ENCODE measurements at places on chromosomes 4 and X. TPM values are rescaled to one million over a fixed set of nuclear protein-coding genes. Genes with fewer than 3 reads are reported as not detected.

LINC00632 gene
- 164 TPM for total RNA-seq

ZNF630 gene
- 6.8 TPM for total RNA-seq

MYOZ2 gene
- not detected for total RNA-seq

ZCCHC18 gene
- 0.95 TPM for total RNA-seq

OPRPN gene
- total RNA-seq: not detected

XPNPEP2 gene
- 26.4 TPM for total RNA-seq

PORCN gene
- total RNA-seq: 9.1 TPM

GRCh38 chrX:153934762-153935325 lies at the start of gene NAA10:
Gene NAA10 (minus strand): TSS chrX:153935037. CDS start chrX:153934904, 133 bp downstream.
- peaks cover 9% of the 10 kb centered on the region for H3K4me1 ChIP-seq
- H3K27ac ChIP-seq: peak within 1 kb of the TSS; percentile 87
- DNase-seq: peak; percentile 81
- no peaks in the 10 kb centered on the region for H3K36me3 ChIP-seq

DNA sequence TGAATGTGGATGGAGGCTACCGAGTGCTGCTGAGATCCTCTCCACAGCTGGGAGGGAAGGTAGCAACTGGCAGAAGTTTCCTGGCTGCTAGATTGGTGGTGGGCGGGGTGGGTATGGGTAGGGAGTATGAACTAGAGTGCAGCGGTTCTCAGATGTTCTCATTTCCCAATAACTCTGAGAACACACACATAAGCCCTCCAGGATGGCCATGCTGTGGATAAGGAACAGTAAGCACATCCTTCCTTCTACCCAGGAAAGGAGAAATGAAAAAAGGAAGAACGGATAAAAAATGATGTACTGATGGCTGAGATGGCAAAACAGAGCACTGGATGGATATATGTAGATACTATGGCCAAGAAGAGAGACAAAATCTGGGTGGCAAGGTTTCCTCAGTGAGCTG lies 116.0 kb downstream of the ZNF827 start:
- no peak overlapping the region for H3K27ac ChIP-seq
- no peaks in the 10 kb centered on the region for H3K4me1 ChIP-seq
- no peaks in the 10 kb centered on the region for H3K27me3 ChIP-seq

DNA sequence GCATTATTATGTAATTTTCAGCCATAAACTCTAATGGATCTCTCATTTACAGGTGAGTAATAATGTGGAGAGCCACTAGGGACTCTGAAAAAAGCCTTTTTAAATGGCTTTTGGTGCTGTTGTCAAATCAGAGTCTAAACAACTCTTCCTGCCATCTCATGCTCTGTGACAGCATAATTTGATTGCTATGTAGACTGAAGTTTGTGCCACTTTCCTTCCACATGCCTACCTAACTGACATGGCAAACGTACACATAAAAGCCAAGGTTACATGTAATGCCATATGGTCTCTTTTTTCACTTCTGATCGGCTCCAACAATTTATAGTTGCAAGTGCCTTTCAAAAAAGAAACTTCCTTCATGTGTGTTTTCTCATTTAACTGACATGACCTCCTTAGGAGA lies 94.3 kb downstream of the SH2D1A start:
- no peaks in the 10 kb centered on the region for H3K36me3 ChIP-seq
- H3K4me3 ChIP-seq: no peak overlapping the region
- H3K27ac ChIP-seq: no peak overlapping the region
- no peaks in the 10 kb centered on the region for H3K4me1 ChIP-seq
- H3K27me3 ChIP-seq: no peaks in the 10 kb centered on the region
- DNase-seq: no peak

GRCh38 chr4:111989817-111990216 lies 155.4 kb upstream of the FAM241A start:
- no peak overlapping the region for H3K4me3 ChIP-seq
- peak; percentile 62 for DNase-seq
- H3K4me1 ChIP-seq: no peaks in the 10 kb centered on the region
- peak overlapping the region; percentile 31 for H3K27ac ChIP-seq
- H3K36me3 ChIP-seq: no peaks in the 10 kb centered on the region
- H3K27me3 ChIP-seq: no peaks in the 10 kb centered on the region

- H3K4me1 ChIP-seq: no peaks in the 10 kb centered on the region
- H3K27ac ChIP-seq: no peak overlapping the region
- H3K27me3 ChIP-seq: no peaks in the 10 kb centered on the region
- no peak overlapping the region for H3K4me3 ChIP-seq
- DNase-seq: no peak
These were observed 43.4 kb downstream of the MOB1B start for GRCh38 chr4:70945452-70946055.

GRCh38 chr4:62455871-62456270 lies 1255.7 kb downstream of the ADGRL3 start:
- no peaks in the 10 kb centered on the region for H3K36me3 ChIP-seq
- no peak overlapping the region for H3K27ac ChIP-seq
- H3K4me1 ChIP-seq: no peaks in the 10 kb centered on the region
- DNase-seq: no peak
- H3K4me3 ChIP-seq: no peak overlapping the region

DNA sequence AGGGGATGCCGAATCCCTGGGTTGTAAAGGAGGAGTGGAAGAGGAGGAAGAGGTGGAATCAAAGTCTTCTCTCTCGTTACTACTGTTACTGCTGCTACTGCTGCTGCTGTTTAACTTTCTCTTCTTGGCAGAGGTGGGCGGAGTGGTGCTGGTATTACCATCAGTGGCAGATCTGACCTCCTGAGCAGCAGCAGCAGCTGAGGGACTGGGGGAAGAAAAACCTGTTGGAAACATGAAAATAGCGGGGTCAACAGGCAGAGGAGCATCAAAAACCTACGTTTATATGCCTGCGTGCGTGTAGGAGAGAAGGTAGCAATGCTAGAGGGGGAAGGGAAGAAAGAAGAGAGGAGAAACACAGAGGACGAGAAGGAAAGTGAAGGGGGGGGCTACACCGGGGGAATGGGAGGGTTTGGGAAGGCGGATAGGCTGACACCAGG lies 339 bp downstream of the CUL4B start:
- no peaks in the 10 kb centered on the region for H3K36me3 ChIP-seq
- H3K27ac ChIP-seq: peak overlapping the region; percentile 97
- peak; percentile 43 for DNase-seq
- H3K4me3 ChIP-seq: peak overlapping the region; percentile 74

DNA sequence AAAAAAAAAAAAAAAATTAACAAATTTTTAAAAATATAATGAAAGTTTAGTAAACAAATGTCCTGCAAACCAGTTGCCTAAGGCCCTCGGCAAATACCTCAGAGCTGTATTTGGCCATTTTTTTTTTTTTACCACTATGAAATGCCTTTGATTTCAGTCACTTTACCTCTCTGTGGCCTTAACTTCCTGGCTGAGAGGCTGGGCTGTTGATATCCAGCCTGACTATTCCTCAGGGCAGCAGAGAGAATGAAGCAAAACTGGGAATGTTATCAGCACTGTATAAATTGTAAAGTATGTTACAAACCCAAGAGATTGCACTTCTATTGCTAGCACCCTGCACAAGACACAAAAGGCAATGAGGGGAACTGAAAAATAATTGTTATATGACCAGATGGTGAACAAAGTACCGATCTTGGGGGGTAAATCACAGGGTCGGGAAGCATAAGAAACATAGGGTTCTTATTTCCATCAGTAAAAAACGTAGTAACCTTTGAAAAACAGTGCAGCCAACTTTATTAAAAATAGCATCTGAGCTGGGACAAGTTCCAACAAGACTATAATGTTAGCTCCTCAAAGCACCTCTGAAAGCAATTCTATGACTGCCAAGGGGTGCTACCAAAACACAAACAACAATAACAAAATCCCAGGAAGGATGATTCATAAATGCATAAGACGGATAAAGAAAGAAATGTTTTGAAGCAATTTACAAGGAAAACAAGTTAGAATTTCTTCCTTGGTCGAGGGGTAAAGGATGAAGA lies 18.1 kb downstream of the USP46 start:
- H3K4me1 ChIP-seq: no peaks in the 10 kb centered on the region
- H3K36me3 ChIP-seq: no peaks in the 10 kb centered on the region

DNA sequence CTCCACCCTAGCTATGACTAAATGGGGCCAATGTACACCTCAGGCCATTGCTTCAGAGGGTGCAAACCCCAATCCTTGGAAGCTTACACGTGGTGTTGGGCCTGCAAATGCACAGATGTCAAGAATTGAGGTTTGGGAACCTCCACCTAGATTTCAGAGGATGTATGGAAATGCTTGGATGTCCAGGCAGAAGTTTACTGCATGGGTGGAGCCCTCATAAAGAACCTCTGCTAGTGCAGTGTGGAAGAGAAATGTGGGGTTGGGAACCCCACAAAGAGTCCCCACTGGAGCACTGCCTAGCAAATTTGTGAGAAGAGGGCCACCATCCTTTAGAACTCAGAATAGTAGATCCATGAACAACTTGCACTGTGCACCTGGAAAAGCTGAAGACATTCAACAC lies 284.1 kb downstream of the ANTXR2 start:
- no peak for DNase-seq
- no peaks in the 10 kb centered on the region for H3K27me3 ChIP-seq
- no peaks in the 10 kb centered on the region for H3K36me3 ChIP-seq
- no peaks in the 10 kb centered on the region for H3K4me1 ChIP-seq
- H3K4me3 ChIP-seq: no peak overlapping the region
- no peak overlapping the region for H3K27ac ChIP-seq

- H3K27ac ChIP-seq: no peak overlapping the region
- H3K36me3 ChIP-seq: no peaks in the 10 kb centered on the region
- H3K4me1 ChIP-seq: no peaks in the 10 kb centered on the region
- H3K4me3 ChIP-seq: no peak overlapping the region
- H3K27me3 ChIP-seq: no peaks in the 10 kb centered on the region
- DNase-seq: no peak
These were observed 146.4 kb downstream of the FHIP1A start for GRCh38 chr4:151555151-151555945.

- DNase-seq: peak; percentile 60
- H3K36me3 ChIP-seq: no peaks in the 10 kb centered on the region
- H3K27me3 ChIP-seq: no peaks in the 10 kb centered on the region
- H3K27ac ChIP-seq: no peak overlapping the region
These were observed 30.4 kb downstream of the CFAP299 start for GRCh38 chr4:80365928-80366327.

- no peaks in the 10 kb centered on the region for H3K36me3 ChIP-seq
- H3K27me3 ChIP-seq: no peaks in the 10 kb centered on the region
- DNase-seq: peak; percentile 14
These were observed 60.6 kb downstream of the GABRA2 start for GRCh38 chr4:46329118-46329976.

- DNase-seq: peak; percentile 51
- peak overlapping the region; percentile 79 for H3K27ac ChIP-seq
These were observed 3.7 kb upstream of the RHOH start for GRCh38 chr4:40193016-40193571.

GRCh38 chr4:38659346-38659745 lies 4.7 kb upstream of the KLF3 start:
- no peak for DNase-seq
- no peak overlapping the region for H3K4me3 ChIP-seq
- H3K4me1 ChIP-seq: peaks cover 15% of the 10 kb centered on the region
- no peaks in the 10 kb centered on the region for H3K36me3 ChIP-seq
- H3K27ac ChIP-seq: no peak overlapping the region
- no peaks in the 10 kb centered on the region for H3K27me3 ChIP-seq

Measured in transverse colon (tissue), 4 donors.